Endothelial cell of umbilical vein (primary cell): ENCODE measurements at places on chromosomes 2 and 18. TPM values are rescaled to one million over a fixed set of nuclear protein-coding genes. Genes with fewer than 3 reads are reported as not detected.

UGT1A4 gene
- not detected in 2 replicates for total RNA-seq

GRCh38 chr2:86633155-86633651 lies 9.5 kb upstream of the RNF103 start:
- no peak overlapping the region for H3K27ac ChIP-seq
- H3K4me3 ChIP-seq: no peak overlapping the region
- H3K36me3 ChIP-seq: no peaks in the 10 kb centered on the region
- H3K4me1 ChIP-seq: peaks cover 8% of the 10 kb centered on the region
- H3K27me3 ChIP-seq: no peaks in the 10 kb centered on the region
- no peak for DNase-seq

DNA sequence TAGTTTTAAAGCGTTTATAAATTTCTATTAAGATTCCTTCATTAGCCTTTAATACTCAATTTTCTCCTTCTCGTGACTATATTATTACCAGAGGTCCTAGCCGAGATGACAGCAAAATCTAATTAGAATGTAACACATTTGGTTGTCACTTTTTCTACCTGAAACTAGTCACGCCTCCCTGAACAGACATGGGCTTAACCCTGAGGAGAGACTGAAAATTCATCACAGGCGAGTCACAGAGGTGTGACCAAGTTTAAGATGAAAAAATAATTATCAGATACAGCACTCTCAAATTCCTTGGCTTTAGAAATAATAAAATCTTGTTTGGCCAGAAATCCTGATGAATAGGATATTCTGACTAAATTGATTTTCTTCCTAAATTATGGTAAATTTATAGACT lies 834.4 kb upstream of the SLC39A10 start:
- no peak overlapping the region for H3K4me3 ChIP-seq
- H3K4me1 ChIP-seq: no peaks in the 10 kb centered on the region
- H3K27me3 ChIP-seq: no peaks in the 10 kb centered on the region
- no peak for DNase-seq

DNA sequence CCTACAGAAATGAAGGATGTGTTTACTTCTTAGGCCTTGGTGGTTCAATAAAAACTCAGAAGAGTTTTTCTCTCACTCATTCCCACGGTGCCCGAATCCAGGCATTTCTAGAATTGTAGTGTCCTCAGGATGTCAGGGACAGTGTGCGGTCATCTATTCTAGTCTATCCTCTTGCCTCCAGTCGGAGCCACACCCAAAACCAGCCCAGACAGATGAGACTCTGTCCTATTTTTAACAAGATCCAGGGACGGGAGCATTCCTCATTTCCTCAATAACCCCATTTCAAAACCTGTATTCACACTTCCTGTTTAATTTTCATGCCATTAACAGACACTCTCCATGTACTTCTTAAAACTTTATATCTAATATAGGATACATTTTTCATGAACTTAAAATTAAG lies 11.6 kb upstream of the RBMS1 start:
- no peak for DNase-seq
- no peaks in the 10 kb centered on the region for H3K27me3 ChIP-seq
- no peaks in the 10 kb centered on the region for H3K36me3 ChIP-seq
- no peaks in the 10 kb centered on the region for H3K4me1 ChIP-seq
- H3K4me3 ChIP-seq: no peak overlapping the region

POTEJ gene
- 0.24 TPM in 1 of 2 replicates, not detected in the other for total RNA-seq

C2orf66 gene
- 0.27 and 0.39 TPM in 2 replicates for total RNA-seq

LIMS4 gene
- 14.4 and 35.7 TPM in 2 replicates for total RNA-seq

DNA sequence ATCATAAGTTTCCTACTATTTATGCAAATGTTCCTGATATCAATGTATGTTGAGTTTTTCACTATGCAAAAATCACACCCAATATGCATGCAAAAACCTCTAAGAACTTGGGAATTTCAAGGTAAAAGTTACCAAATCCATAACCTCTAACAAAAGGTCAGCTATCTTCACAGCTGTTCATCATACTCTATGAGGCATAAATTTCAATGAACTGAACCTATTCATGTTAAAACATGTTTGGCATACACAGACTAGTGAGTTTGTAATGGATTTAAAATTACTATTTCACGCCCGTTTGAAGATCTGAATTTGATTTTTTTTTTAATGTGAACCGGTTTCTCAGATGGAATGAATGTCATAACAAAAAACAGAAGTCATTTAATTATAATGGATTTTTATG lies 100.2 kb downstream of the ATAD2B start:
- DNase-seq: no peak
- H3K27ac ChIP-seq: no peak overlapping the region
- no peaks in the 10 kb centered on the region for H3K27me3 ChIP-seq
- H3K36me3 ChIP-seq: no peaks in the 10 kb centered on the region

DNA sequence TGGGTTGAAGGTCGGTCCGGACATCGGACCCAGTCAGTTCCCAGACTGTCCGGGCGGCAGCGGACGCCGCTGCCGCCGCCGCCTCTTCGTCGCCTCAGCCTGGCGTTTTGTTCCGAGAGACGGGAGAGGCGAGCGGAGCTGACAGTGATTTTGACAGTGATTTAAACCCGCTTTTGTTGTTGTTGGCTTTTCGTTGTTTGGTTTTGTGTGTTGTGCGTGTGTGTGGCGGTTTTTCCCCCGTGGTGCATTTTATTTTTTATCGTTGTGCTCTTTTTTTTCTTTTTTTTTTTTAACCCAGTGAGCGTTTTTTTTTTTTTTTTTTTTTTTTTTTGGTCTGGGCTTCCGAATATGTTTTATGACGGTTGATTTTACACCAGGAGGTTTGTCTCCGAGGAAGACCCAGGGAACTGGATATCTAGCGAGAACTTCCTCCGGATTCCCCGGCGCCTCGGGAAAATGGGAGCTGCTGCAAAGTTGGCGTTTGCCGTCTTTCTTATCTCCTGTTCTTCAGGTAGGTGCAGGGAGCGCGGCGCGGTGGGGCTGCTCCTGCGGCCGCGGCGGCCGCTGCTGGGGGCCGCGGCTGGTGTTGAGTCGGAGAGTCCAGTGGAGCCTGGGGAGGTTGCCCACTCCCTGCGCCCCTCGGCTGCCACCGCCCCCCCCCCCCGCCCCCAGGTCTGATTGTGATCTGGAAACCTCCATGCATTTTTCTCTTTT lies at the start of gene ACVR2A:
Gene ACVR2A, plus strand, starts transcription at position 333 of the 714 bp plus-strand sequence. Its CDS starts 124 bp downstream, at position 457.
- H3K4me1 ChIP-seq: peaks cover 20% of the 10 kb centered on the region
- H3K27ac ChIP-seq: peak within 1 kb of the TSS; percentile 70
- peak; percentile 52 for DNase-seq
- peak within 1 kb of the TSS; percentile 95 for H3K4me3 ChIP-seq
- no peaks in the 10 kb centered on the region for H3K27me3 ChIP-seq

DNA sequence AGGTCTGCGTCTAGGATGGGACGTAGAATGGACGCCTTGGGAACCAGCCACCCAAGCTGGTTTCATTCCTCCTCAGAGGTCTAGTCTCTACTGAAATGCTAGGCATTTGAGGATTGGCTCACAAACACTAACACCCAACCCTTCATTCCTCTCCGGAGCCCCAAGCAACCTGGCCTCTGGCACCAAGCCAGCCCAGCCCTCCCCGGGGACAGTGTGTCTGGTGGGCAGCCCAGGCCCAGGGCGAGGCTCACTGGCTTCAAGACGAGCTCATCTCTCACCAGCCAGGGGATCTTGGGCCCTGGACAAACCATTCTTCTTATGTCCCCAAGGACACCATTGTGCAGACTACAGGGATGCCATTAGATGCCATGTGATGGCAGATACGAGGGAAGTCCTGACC lies 182.5 kb downstream of the CTIF start:
- H3K36me3 ChIP-seq: no peaks in the 10 kb centered on the region
- DNase-seq: no peak
- no peak overlapping the region for H3K27ac ChIP-seq
- H3K4me3 ChIP-seq: no peak overlapping the region
- H3K27me3 ChIP-seq: no peaks in the 10 kb centered on the region
- H3K4me1 ChIP-seq: peaks cover 10% of the 10 kb centered on the region

- H3K27ac ChIP-seq: no peak overlapping the region
- no peaks in the 10 kb centered on the region for H3K4me1 ChIP-seq
- no peaks in the 10 kb centered on the region for H3K36me3 ChIP-seq
- DNase-seq: peak; percentile 4
- H3K27me3 ChIP-seq: no peaks in the 10 kb centered on the region
- H3K4me3 ChIP-seq: no peak overlapping the region
These were observed 26.6 kb upstream of the TCF7L1 start for GRCh38 chr2:85106489-85107180.

DNA sequence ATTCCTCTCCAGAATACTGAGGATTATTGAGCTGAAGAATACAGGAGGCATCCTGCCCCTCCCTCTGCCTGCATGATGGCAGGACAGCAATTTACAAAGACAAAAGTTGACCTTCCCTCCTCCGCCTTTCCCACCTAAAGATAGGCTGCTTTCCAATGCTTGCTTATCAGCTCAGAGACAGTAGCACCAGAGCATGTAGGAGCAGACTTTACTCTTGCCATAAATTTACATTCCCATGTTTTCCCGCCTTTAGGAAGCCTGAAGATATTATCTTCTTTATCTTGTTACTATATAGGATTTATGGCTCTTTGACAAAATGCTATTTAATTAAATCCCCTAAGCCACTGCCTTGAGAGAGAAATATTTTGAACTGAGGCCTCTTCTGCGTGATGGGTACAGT lies 135.6 kb upstream of the HNMT start:
- H3K27me3 ChIP-seq: no peaks in the 10 kb centered on the region
- H3K27ac ChIP-seq: no peak overlapping the region
- no peaks in the 10 kb centered on the region for H3K4me1 ChIP-seq
- no peaks in the 10 kb centered on the region for H3K36me3 ChIP-seq
- DNase-seq: no peak

LYG2 gene
- not detected in 2 replicates for total RNA-seq

- H3K4me3 ChIP-seq: no peak overlapping the region
- no peak overlapping the region for H3K27ac ChIP-seq
- H3K36me3 ChIP-seq: no peaks in the 10 kb centered on the region
- DNase-seq: no peak
- no peaks in the 10 kb centered on the region for H3K27me3 ChIP-seq
These were observed 75.5 kb upstream of the KLF7 start for GRCh38 chr2:207241198-207241597.

- H3K4me1 ChIP-seq: no peaks in the 10 kb centered on the region
- DNase-seq: no peak
- H3K36me3 ChIP-seq: no peaks in the 10 kb centered on the region
- no peak overlapping the region for H3K27ac ChIP-seq
- no peak overlapping the region for H3K4me3 ChIP-seq
- H3K27me3 ChIP-seq: no peaks in the 10 kb centered on the region
These were observed 608.8 kb downstream of the LRP1B start for GRCh38 chr2:141522048-141522447.

DNA sequence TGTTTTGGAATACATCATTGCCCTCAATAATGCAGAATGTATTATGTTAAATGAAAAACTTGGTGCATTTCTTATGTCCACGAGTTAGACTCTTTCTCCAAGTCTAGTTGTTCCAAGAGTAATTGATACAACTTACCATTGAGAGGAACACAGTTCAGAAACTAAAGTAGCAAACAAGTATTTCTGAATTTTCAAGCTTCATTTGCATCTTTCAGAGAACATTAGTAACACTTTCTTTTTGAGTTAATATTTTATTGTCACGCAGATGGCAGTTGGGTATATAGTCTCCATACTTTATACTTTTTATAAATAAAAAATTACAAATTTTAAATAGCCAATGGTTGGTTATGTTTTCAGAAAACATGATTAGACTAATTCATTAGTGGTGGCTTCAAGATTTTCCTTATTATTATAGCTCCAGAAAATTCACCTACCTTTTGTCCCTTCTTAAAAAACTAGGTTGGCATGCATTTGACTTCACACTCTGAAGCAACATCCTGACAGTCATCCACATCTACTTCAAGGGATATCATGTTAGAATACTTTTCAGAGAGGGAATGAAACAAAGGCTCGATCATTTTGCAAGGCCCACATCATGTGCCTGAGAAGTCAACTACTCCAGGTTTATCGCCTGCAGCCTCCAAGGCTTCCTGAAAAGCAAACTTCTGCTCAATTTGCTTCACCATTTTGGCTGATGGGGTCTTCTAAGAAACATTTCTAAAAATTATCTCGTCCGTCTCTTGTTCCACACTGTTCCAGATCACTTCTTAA lies 29.9 kb downstream of the LYPD6B start:
- no peaks in the 10 kb centered on the region for H3K36me3 ChIP-seq
- DNase-seq: no peak
- no peaks in the 10 kb centered on the region for H3K27me3 ChIP-seq
- peak overlapping the region; percentile 29 for H3K27ac ChIP-seq

ECEL1 gene
- not detected in 2 replicates for total RNA-seq

GRCh38 chr2:236887953-236888793 lies 197.5 kb upstream of the COPS8 start:
- no peak overlapping the region for H3K4me3 ChIP-seq
- H3K27ac ChIP-seq: peak overlapping the region; percentile 98
- H3K36me3 ChIP-seq: no peaks in the 10 kb centered on the region
- no peaks in the 10 kb centered on the region for H3K27me3 ChIP-seq
- H3K4me1 ChIP-seq: peaks cover 35% of the 10 kb centered on the region

DNA sequence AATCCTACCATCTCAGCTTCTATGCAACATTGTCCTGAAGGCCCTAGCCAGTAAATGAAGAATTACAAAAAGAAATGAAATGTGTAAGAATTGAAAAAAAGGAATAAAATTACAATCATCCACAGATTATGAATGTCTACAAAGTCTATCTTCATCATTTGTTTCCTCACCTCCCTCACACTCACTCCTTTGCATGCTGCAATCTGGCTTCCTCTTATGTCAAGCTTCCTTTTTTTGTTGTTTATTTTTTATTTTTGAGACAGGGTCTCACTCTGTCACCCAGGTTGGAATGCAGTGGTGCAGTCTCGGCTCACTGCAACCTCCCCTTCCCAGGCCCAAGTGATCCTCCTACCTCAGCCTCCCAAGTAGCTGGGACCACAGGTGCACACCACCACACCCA lies 129.0 kb downstream of the CABYR start:
- DNase-seq: no peak
- no peaks in the 10 kb centered on the region for H3K36me3 ChIP-seq
- H3K27ac ChIP-seq: no peak overlapping the region
- H3K4me1 ChIP-seq: peaks cover 6% of the 10 kb centered on the region
- H3K4me3 ChIP-seq: no peak overlapping the region
- H3K27me3 ChIP-seq: no peaks in the 10 kb centered on the region

GRCh38 chr2:180472133-180472532 lies 465.0 kb upstream of the CWC22 start:
- H3K27me3 ChIP-seq: no peaks in the 10 kb centered on the region
- H3K27ac ChIP-seq: no peak overlapping the region
- H3K4me3 ChIP-seq: no peak overlapping the region
- no peaks in the 10 kb centered on the region for H3K4me1 ChIP-seq

DNA sequence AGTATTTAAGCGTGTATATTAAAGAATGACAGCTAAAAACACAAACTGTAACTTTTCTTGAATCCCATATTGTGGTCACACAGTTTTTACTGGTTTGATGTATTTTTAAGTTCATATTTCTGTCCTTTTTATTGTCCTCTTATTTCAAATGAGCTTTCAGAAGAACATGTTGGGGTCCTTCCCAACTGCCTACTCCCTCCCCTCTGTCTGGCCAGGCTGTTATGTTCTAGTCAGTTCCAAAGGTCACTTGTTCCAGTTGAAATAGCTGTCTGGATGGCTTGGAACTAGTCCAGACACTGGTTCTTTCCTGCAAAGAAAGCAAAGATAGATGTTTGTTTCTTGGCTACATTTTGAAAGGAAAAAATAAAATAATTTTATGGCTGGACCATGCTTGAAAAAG lies 306.9 kb downstream of the GULP1 start:
- no peak overlapping the region for H3K27ac ChIP-seq
- H3K36me3 ChIP-seq: no peaks in the 10 kb centered on the region
- no peak overlapping the region for H3K4me3 ChIP-seq
- DNase-seq: peak; percentile 79
- no peaks in the 10 kb centered on the region for H3K4me1 ChIP-seq

- no peak for DNase-seq
- H3K36me3 ChIP-seq: peaks cover 2% of the 10 kb centered on the region
- no peak overlapping the region for H3K4me3 ChIP-seq
- no peaks in the 10 kb centered on the region for H3K27me3 ChIP-seq
- H3K27ac ChIP-seq: no peak overlapping the region
- H3K4me1 ChIP-seq: no peaks in the 10 kb centered on the region
These were observed 166.6 kb downstream of the TNS1 start for GRCh38 chr2:217835931-217836891.
